ENCODE measurements at places on chromosomes 12 and 14.

DNA sequence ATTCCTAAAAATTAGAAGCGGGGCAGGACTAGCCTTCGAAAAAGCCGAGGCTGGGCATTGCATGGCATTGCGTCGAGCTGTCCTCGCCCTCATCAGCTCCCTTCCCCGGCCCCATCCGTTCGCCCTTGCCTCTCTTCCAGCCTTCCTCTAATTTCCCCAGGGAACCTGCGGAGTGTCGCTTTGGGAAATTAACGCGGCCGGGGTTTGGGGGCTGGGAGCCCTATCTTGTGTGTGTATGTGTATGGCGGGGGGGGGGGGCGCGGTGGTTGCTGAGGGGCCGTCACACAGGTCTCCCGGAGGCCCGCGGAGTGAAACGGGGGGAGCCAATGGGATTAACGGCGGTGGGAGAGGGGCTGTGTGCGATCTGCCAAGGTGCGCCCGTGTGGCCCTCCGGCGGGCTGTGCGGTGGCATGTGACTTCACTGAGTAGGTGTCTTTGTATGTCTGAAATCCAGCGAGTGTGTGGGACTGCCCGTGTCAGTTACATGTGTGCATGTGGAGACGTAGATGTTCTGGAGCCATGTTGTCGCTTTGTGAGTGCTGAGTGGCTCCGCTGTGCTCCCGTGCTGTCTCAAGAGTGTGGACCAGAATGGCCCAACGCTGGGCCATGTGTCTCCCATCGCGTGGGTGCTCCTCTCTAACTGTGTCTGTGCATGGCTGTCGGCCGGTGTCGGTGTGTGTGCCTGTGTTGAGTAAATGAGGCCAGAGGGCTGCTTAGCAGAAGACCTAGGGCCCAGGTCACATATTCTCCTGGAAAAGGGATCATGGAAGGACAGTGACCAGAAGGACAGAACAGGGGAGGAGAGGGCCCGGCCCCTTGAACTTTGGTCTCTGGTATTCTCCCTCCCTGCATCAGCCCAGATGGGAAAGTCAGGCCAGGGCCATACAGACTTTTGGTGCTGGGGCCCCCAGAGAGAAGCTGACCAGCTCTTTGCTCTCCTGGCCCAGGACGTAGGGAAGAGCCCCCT lies 1.5 kb downstream of the PTMS start:
- DNase-seq = no peak

DNA sequence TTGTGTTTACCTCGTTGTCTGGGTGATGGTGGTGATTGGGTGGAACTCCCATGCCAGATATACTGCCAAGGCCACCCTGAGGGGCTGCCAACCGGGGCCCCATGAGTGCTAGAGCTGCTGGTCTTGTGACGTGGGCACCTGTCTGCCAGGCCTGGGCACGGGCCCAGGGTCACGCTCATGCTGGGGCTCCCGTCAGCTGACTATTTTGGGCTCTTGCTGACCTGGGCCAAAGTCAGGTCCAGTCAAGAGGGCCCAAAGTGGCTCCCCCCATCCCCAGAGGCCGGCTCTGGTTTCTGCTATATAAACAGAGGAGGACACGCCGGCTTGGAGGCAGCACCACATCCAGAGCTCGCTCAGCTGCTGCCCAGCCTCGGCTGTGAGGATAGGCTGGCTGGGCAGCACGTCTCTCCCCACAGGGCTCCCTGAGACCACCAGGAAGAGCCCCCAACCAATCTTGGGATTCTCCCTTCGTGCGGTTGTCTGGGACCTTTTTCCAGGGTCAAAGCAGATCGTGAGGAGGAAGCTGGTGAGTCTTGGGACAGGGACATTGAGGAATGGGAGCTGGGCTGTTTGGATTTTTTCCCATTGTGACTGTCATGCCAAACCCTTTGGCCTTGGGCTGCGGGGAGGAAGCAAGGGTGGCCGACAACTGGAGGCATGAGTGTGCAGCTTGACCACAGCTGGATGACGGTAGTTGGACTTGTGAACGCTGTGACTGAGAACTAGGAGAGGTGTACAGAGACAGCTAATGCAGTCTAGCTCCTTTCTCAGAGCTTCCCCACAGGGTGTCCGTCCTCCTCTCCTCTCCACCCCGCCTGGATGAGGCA lies 7.6 kb upstream of the NR4A1 start:
- no peak for DNase-seq

DNA sequence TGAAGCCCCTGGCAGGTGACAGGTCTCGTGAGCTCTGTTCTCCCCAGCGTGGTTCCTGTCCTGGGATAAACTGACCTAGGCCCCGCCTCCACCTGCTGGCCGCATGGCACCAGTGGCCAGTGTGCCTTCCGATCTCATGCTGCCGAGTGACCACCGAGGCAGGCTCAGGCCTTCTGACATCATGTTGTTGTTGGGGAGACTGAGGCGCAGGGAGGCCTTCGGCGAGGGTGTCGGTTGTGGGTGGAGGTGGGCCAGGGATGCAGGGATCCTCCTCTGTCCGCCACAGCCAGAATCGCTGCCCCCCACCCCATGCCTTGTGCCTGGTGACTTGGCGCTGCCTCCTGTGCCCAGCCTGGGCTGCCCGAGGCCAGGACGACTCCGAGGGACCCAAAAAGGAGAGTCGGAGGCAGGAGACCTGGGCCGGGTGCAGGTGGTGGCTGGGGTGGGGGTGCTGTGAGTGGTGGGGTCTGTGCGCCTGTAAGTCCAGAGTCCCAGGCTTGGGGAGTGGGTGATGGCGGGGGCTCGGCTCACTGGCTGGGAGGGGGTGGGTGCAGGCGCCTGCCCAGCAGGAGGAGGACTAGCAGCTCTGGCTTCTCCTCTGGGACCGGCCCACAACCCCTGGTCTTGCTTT lies 24.3 kb downstream of the ASPG start:
- DNase-seq = no peak

GRCh38 chr12:110536834-110537604 lies 34.9 kb downstream of the RAD9B start:
- no peak for DNase-seq

DNA sequence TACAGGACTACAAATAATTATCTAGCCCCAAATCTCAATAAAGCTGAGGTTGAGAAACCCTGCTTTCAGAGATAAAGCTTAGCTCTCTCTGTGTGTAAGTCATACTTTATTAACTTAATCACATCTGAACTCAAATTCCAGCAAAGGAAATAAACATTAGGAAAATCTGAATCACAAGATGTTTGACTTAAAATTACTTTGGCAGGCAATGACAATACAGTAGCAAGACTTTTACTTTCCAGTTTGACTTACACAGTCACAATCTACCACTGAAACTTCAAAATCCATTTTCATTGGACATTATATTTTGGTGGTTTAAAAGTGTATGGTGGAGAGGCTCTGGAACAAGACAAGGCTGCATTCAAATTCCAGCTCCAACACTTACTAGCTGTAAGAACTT lies 11.4 kb downstream of the TMEM116 start:
- DNase-seq = no peak

DNA sequence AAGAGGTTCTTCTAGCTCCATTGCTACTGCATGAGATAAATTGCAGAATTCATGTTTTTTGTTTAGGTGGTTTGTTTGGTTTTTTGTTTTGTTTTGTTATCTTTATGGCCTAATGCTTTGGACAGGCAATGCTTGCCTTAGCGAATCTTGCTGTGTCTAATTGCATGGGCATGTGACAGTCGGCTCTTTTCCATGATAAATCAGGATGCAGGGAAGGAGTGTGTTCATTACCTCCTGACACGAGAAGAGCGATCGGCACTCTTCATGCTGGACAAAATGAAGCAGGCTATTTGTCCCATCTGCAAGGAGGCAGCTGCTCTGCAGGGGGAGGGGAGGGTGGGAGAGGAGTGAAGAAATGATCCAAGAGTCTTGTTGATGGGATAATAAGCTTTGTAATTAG lies 6.5 kb downstream of the CCDC60 start:
- no peak for DNase-seq

GRCh38 chr14:57383125-57383745 lies 7.2 kb upstream of the NAA30 start:
- no peak for DNase-seq

DNA sequence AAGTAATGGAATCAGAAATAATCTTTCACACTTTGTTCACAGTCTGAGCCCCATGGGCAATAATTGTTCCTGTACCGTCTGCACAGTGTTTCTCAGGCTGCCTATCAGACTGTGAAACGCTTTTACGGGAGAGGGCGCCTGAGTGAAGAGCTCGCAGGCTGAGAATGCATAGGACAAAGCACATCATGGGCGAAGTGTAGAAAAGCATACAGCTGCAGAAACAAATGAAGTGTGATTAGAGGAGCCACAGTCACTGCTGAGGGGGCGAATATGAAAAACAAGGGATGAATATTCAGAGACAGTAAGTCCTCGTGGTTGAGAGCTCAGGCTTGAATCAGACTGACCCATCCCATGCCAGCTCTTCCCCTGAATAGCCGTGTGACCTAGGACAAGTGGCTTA lies 438.4 kb upstream of the DCN start:
- DNase-seq = peak; percentile 68

DNA sequence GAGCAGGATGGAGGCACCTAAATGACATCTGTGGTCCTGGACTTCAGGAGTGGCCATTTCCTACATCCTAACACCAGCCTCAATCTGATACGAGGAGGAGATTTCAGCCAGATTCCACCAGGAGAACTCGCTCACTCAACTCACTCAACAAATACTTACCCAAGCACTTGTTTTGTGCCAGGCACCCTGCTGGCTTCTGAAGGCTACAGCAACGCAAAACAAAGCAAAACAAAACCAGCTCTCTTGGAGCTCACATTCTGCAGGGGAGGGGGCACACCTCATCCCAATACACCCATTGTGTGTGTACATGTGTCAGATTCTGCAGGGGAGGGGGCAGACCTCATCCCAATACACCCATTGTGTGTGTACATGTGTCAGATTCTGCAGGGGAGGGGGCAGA lies 144.8 kb downstream of the PIWIL1 start:
- DNase-seq = peak; percentile 20

- no peak for DNase-seq
These were observed 135.1 kb upstream of the SEL1L start for GRCh38 chr14:81668626-81669274.

DNA sequence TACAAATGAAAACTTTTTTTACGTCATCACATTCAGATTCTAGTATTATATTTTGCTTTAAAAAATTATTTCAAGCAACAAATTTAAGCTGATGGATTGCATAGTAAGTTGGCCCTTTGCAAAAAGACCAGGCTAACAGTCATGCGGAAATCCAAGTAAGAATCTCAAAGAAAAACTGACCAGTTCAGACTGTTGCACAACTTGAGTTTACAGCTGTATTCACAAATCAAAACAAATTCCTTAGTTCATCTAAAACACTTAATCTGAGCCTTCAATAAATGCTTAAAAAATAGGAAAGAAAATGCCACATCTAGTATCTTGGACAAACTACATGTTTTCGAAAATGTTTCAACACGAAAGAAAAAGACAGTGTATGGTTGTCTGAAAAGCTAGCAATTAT lies 847 bp downstream of the CCDC59 start:
- DNase-seq = no peak

GRCh38 chr14:34205799-34206198 lies 254.9 kb upstream of the EGLN3 start:
- DNase-seq = no peak

GRCh38 chr14:93081876-93082570 lies 33.7 kb downstream of the ITPK1 start:
- DNase-seq = no peak

GRCh38 chr14:49954171-49954631 lies 61.3 kb downstream of the ARF6 start:
- no peak for DNase-seq

DNA sequence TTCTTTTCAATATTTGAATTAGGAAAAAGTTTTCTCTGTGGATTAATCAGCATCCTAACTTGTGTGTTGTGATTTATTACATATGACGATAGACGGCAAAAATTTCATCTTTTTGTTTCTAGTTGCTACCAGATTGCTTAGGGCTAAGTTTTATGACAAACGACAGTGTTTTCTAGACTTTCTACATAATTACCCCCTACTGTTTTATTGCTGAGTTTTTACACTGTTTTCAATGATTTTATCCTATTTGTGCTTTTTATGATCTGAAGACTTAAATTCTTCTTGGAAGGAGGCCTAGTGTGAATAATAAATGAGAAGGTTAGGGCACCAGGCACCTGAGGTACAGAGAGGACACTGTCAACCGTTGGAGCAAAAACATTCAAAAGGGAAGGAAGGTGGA lies 88.1 kb downstream of the TXNDC16 start:
- DNase-seq = no peak

- DNase-seq = no peak
These were observed 86.0 kb upstream of the SLC38A2 start for GRCh38 chr12:46458500-46459102.

DNA sequence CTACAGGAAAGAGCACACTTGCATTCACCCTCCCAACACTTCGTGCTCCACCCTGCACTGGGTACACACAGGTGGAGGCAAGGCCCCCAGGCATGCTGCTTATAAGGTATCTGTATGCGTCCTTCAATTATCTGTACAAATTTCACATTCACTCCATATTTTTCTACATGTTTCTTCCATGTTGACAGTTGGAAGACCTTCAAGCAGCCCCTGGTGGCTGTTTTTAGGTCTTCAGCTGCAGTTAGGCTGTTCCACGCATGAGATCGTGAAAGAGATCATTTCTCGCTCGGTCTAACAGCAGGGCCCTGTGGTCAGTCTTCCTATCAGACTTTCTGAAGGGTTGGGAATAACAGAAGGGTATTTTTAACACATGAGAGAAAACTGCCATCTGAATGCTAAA lies 47.1 kb downstream of the PLXNC1 start:
- DNase-seq = no peak
